ENCODE measurements at places on chromosomes 6 and 20.

GRCh38 chr6:112284603-112285002 is 30.2 kb upstream of the LAMA4 start:
- DNase-seq = no peak

DNA sequence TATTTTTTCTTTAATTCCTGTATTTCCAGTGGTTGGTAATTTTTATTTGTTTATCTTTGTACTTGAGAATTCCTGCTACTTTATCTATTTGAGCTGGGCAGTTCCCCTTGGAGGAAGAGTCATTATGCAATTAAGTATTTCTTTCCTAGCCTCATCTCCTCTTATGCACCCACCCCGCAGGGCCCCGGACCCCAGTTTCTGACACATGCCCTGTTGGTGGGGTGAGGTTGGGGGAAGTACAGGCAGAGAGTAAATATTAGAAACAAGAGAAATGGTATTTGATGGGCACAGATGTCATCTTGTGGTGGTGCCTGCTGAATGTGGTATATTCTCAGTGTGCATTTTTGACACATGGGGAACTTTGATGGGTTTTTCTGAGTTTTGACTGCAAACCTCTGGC is 602.7 kb upstream of the NOX3 start:
- DNase-seq = no peak

GRCh38 chr6:148827416-148828045 is 80.7 kb downstream of the UST start:
- no peak for DNase-seq

DNA sequence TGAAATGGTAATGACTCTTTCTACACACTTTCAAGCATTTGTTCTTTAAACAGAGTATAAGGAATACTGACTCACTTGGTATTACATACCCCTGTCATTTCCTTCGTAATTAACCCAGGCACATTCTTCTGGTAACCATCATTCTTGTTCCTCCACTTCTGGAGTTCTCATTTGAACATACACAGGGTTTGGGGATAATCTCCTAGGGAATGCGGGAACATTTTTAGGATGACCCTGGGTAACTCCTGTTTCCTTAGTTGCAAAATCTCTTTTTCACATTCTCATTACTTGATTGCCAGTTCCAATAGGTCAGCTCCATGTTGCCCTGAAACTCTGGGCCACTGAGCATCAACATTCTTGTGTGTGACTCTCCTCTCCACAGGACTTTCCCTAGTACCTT is 51.5 kb upstream of the E2F3 start:
- no peak for DNase-seq

- no peak for DNase-seq
Measured at GRCh38 chr20:8656335-8656734, 412.6 kb upstream of the PLCB4 start.

DNA sequence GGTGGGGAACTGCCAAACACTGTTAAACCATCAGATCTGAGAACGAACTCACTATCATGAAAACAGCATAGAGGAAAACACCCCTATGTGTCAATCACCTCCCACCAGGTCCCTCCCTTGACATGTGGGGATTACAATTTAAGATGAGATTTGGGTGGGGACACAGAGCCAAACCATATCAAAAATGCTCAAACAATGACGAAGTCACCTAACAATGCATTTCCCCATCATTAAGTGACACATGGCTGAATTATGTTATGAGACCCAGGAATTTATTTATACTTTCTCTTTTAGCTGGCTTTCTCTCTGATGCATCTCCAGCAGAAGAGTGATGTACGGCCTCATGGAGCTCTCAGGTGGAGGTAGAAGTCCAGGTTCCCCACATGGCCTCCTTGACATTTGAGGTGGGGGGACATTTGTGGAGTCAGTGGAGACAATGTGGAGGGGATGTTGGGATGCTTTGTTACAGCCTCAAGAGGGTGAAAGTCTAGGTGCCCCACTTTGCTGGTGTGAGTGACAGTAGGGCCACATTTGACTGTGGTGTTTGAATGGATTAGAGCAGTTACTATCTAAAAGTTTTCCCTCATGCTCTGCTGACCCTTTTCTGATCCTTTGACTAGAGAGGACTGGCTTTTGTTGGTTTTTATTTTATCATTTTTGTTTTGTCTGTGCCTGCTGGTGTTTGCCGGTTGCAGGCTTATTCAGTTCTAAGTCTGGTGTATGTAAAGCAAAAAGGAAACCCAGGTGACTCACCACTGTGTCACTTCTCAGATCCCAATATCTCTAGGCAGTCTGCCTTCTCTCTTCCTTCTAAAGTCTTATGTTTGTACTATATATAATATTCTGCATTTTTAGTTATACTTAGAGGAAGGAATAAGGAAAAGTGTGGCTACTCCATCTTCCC is 18.5 kb upstream of the DCBLD1 start:
- no peak for DNase-seq

All from CD4-positive, alpha-beta T cell treated with Interleukin-21 for 1 hour (primary cell).